ENCODE measurements at places on chromosomes 2 and 18. TPM values are rescaled to one million over a fixed set of nuclear protein-coding genes. Genes with fewer than 3 reads are reported as not detected.

Gene CABLES1
- 21.9 TPM for total RNA-seq

Gene CNDP2
- total RNA-seq: 242 TPM

Gene CAPG
- total RNA-seq: 418 TPM

Gene ALPP
- total RNA-seq: 14.1 TPM

Gene SCRN3
- total RNA-seq: 22.6 TPM

GRCh38 chr2:216426938-216427337 lies 14.7 kb downstream of the SMARCAL1 start:
- DNase-seq: no peak

Gene RPS27A
- total RNA-seq: 703 TPM

- DNase-seq: no peak
Observed at GRCh38 chr2:239262484-239263230, 138.2 kb downstream of the HDAC4 start.
